Gastrocnemius medialis (tissue), 4 donors: ENCODE measurements at places on chromosomes 2 and 18. TPM values are rescaled to one million over a fixed set of nuclear protein-coding genes. Genes with fewer than 3 reads are reported as not detected.
A peak's percentile ranks its signal among the peaks of the same experiment; 100 is the strongest.

- H3K4me1 ChIP-seq, result peaks cover 19% of the 10 kb centered on the region
- DNase-seq, result no peak
- H3K36me3 ChIP-seq, result no peaks in the 10 kb centered on the region
- H3K27me3 ChIP-seq, result no peaks in the 10 kb centered on the region
Measured at GRCh38 chr2:219216535-219216915, 2.2 kb downstream of the ABCB6 start.

DNA sequence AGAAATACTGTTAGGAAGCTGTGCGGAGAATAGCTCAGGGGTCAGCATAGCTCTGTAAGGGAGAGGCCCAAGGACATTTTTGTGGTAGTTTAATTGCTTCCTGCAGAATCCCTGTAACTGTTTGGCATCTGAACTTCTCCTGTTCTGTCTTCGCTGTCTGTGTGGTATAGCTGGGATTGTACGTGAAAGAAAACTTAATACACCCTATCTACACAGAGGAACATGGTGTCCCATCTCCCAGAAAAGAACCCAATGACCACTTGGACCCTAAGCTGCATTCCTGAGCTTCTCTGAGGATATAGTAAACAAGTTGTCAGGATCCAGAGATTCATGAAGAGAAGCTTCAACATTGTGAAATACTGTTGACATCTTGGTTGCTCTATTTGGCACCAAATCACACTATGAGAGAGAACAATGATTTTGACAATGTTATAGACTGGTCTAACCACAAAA, 81.3 kb downstream of the CDC42EP3 start:
- DNase-seq, result peak; percentile 76
- H3K27me3 ChIP-seq, result no peaks in the 10 kb centered on the region
- H3K27ac ChIP-seq, result peak overlapping the region; percentile 87
- no peak overlapping the region for H3K4me3 ChIP-seq

ZNF236 gene
- 6.6 TPM for total RNA-seq

DNA sequence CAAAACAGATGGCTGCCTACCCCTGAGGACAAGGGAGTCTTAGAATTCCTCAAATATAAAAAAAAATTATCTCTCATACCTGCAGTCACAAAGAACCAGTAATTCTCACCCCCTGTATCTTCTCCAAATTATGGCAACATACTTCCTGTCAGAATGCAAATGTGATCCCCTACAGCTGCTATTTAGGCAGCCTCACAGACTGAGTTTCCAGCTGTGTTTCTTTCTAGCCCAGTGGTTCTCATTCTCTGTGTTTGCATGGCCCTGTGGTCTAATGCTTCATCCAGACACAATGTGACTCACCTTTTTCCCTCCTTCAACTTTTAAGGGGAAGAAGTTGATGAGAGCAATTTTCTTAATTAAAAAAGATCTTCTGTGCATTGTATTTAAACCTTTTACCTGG, 726.3 kb downstream of the TSN start:
- no peaks in the 10 kb centered on the region for H3K27me3 ChIP-seq
- no peaks in the 10 kb centered on the region for H3K36me3 ChIP-seq
- no peaks in the 10 kb centered on the region for H3K4me1 ChIP-seq
- no peak for DNase-seq
- no peak overlapping the region for H3K4me3 ChIP-seq

DPP10 gene
- not detected for total RNA-seq

- H3K4me3 ChIP-seq, result no peak overlapping the region
- DNase-seq, result no peak
- no peak overlapping the region for H3K27ac ChIP-seq
Measured at GRCh38 chr2:2581331-2582159, 250.5 kb upstream of the MYT1L start.

- no peaks in the 10 kb centered on the region for H3K36me3 ChIP-seq
- no peak overlapping the region for H3K4me3 ChIP-seq
- H3K4me1 ChIP-seq, result peaks cover 17% of the 10 kb centered on the region
- no peaks in the 10 kb centered on the region for H3K27me3 ChIP-seq
Measured at GRCh38 chr18:9209279-9209678, 72.7 kb downstream of the ANKRD12 start.

FMNL2 gene
- total RNA-seq, result 9.2 TPM

ZBTB7C gene
- 0.53 TPM for total RNA-seq

GRCh38 chr2:205387350-205388055, 294.8 kb upstream of the NRP2 start:
- H3K27ac ChIP-seq, result no peak overlapping the region
- H3K36me3 ChIP-seq, result no peaks in the 10 kb centered on the region
- no peak overlapping the region for H3K4me3 ChIP-seq

- H3K36me3 ChIP-seq, result no peaks in the 10 kb centered on the region
- no peaks in the 10 kb centered on the region for H3K27me3 ChIP-seq
- H3K4me3 ChIP-seq, result no peak overlapping the region
- DNase-seq, result no peak
- no peak overlapping the region for H3K27ac ChIP-seq
- H3K4me1 ChIP-seq, result peaks cover 10% of the 10 kb centered on the region
Measured at GRCh38 chr2:126703311-126703710, 47.4 kb downstream of the GYPC start.

LAMA1 gene
- total RNA-seq, result 0.10 TPM

DNA sequence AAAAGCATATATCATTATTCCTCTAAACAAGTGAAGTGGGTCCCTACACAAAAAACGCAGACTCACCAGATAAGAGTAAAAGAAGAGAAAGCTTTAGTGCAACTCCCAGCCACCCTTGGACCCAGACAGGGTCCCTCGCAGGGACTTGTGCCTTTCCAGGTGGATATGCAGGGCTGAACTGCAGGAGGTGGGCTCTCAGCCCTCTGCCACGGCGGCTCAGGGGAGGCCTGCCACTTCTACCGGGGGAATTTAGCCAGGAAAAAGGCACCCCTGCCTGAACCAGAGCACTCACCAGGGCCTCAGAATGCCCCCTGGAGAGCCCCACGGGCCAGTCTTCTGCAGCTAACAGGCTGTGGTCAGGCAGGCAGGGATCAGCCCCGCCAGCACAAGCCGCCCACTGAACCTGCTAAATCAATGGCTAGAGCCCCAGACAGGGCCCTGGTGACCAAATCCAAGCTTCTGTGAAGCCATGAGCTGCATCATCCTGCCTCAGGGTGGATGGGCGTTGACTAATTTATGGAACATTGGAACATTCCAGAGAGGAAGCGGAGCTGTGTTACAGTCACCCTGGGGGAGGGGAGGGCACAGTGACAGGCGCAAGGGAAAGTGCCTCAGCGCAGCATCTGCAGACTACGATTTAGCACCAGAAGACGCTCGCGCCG, 209.3 kb downstream of the EIPR1 start:
- DNase-seq, result no peak
- no peaks in the 10 kb centered on the region for H3K36me3 ChIP-seq
- no peaks in the 10 kb centered on the region for H3K27me3 ChIP-seq

PID1 gene
- total RNA-seq, result 24.3 TPM

- no peak overlapping the region for H3K4me3 ChIP-seq
- H3K36me3 ChIP-seq, result no peaks in the 10 kb centered on the region
- H3K27ac ChIP-seq, result no peak overlapping the region
- no peaks in the 10 kb centered on the region for H3K4me1 ChIP-seq
- no peaks in the 10 kb centered on the region for H3K27me3 ChIP-seq
Measured at GRCh38 chr2:51959696-51960095, 927.8 kb upstream of the NRXN1 start.

- H3K27me3 ChIP-seq, result no peaks in the 10 kb centered on the region
- H3K36me3 ChIP-seq, result no peaks in the 10 kb centered on the region
- peaks cover 18% of the 10 kb centered on the region for H3K4me1 ChIP-seq
Measured at GRCh38 chr2:64748561-64748960, 94.8 kb upstream of the SERTAD2 start.

DNA sequence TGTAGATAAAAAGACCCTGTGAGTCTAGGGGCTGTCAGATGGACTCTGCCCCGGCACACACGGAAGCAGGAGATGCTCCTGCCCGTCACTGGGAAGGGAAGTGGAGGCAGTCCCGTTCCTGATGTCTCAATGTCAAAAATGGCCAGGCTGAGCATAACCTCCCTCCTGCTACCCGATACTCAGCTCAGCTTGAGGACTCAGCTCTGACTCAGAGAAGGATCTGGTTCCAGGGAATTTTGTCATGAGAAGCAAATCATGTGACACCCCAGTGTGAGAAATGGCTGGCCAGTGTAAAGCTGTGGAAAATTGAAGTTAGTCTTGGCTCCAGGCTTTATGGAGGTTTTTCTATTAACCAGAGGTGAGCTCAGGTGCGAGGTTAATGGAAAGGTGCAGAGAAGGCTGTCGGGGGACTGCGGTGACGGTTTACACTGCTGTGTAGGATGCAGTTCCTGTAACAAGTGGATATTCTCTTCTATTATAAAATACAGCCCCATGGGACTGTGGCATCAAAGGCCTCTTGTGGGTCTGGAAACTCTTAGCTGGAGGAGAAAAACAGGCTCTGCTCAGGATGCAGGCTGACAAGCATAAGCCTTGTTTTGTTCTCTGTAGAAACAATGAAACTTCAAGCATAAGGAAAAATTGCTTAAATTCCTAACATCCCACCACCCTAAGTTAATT, 24.7 kb upstream of the AGAP1 start:
- H3K4me1 ChIP-seq, result peaks cover 9% of the 10 kb centered on the region
- H3K4me3 ChIP-seq, result no peak overlapping the region
- H3K36me3 ChIP-seq, result no peaks in the 10 kb centered on the region
- no peak overlapping the region for H3K27ac ChIP-seq

- H3K4me1 ChIP-seq, result no peaks in the 10 kb centered on the region
- H3K36me3 ChIP-seq, result no peaks in the 10 kb centered on the region
- H3K27me3 ChIP-seq, result no peaks in the 10 kb centered on the region
Measured at GRCh38 chr2:129233751-129234406, 745.6 kb upstream of the RAB6C start.

SPHKAP gene
- total RNA-seq, result not detected
